Mesangial cell (primary cell): ENCODE measurements at places on chromosomes 5 and 9. TPM values are rescaled to one million over a fixed set of nuclear protein-coding genes. Genes with fewer than 3 reads are reported as not detected.

EQTN gene
- total RNA-seq, result not detected in 2 replicates

IL3 gene
- total RNA-seq, result not detected in 2 replicates

HBEGF gene
- total RNA-seq, result 26.5 and 34.9 TPM in 2 replicates

CNTFR gene
- total RNA-seq, result not detected in 2 replicates

SLC9A3 gene
- 2.9 and 3.4 TPM in 2 replicates for total RNA-seq

SLC6A3 gene
- not detected in 2 replicates for total RNA-seq

PFN3 gene
- not detected in 2 replicates for total RNA-seq

PRRX2 gene
- total RNA-seq, result 1.6 and 2.7 TPM in 2 replicates
